DMS79 (cell line): ENCODE measurements at places on chromosomes 4 and X.

- no peak for DNase-seq
These were observed 199.0 kb upstream of the DDX53 start for GRCh38 chrX:22800806-22801205.

DNA sequence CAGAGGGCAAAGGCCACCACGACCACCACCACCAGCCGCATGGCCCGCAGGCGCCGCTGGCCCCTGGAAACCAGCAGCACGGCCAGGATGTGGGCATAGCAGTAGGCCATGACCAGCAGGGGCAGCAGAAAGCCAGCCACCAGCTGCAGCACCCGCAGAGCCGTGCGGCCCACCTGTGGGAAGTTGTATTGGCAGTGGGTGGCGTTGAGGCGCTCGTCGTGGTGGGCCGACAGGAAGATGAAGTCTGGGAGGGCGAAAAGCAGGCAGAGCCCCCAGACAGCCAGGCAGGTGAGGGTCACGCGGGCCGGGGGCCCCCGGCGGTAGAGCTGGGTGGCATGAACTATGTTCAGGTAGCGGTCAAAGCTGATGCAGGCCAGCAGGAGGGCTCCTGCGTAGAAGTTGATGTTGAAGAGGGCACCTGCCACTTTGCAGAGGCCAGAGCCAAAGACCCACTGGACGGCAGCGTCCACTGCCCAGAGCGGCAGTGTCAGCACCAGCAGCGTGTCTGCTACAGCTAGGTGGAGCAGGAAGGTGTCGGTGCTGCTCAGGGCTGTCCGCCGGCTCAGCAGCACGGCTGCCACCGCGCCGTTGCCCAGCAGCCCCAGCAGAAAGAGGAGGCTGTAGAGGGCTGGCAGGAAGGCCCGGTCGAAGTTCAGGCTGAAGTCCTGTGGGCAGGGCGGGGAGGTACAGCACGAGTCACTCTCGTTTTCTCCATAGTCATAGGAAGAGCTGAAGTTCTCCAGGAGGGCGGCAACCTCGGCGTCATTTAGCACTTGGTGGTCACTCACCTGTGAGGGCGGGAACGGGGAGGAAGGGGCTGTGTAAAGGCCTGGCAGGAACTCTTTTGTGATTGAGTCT lies 1.4 kb downstream of the CXCR3 start:
- DNase-seq: no peak

- DNase-seq: no peak
These were observed 41.0 kb upstream of the AGA start for GRCh38 chr4:177483271-177483670.

DNA sequence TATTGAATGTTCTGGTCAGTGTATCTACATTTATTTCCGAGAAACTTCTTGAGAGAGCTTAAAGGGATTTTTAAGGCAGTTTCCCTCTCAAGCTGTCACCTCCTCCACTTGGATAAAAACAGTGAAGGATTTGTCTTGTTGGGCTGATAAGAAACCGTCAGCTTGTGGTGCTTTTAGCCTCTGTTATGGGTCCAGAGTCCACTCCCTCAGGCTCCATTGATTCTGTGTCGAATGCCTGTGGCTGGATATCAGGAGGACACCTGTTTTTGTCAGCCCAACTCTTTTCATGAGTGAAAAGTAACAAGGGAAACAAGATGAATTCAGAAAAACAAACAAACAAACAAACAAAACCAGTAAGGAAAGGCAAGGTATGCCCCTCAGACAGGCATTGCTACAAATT lies 12.4 kb downstream of the CLCN4 start:
- DNase-seq: no peak

DNA sequence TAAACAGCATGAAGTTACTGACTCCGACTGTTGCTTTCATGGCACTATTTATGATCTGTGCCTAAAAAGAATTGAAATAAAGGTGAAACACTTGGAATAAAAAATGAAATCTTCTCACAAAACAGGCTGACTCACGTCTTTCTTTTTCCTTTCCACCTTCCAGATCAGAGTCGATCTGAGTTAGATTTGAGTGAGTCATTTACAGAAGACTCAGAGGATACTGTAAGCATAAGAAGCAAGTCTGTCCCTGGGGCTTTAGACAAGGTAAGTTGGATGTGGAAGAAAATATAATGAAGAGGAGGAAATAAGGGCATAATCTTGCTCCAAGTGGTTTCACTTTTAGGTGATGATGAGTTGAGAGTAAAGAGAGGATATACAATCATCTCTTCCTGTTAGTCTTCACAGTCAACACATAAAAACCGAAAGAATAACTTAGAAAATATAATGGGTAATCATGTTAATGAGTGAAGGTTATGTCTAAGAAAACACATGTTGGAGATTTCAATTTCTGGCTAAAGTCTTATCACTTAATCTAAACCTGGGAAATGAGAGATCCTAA lies 89.7 kb downstream of the SYTL5 start:
- no peak for DNase-seq

- no peak for DNase-seq
These were observed at the start of gene NUDT10 for GRCh38 chrX:51332188-51332942. TSS of gene NUDT10 (plus strand) at chrX:51332822. CDS start at chrX:51332966, 144 bp downstream.

DNA sequence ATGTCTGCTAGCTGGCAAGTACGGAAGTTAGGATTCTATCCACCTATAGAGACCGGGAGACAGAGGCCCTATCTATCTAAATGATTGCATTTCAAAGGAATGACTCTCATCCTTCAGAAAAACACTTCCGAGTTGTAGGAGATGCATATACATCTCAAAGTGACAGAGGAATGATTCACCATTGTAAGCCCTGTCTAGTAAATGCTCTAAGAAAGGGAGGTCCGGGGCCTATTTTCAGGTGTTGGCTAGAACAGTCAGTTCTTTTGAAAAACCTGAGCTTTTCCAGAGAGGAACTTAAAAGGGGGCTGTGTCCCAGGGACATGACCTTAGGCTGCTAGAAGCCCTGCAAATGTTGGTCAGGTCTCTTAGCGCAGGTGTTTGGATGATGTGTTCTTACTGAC lies 262.9 kb upstream of the IL1RAPL1 start:
- DNase-seq: no peak

DNA sequence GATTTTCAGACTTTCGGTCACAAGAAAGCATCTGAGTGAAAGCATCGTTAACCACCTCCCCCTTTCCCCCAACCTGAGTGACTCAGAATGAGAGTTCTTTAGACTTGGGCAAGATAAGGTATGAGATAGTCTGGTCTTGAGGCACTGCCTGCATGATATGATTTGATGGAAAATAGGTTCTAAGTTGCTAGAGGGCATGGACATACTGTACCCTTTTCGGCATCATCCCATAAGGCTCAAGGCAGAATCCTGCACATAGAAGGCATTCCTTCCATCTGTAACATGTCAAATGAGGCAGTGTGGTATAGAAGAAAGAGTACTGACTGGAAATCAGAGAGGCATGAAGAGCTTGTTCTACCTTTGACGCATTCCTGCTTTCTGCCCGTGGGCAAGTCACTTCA lies 16.8 kb upstream of the AMOT start:
- no peak for DNase-seq

- no peak for DNase-seq
These were observed 60.2 kb upstream of the MSN start for GRCh38 chrX:65607070-65607742.

DNA sequence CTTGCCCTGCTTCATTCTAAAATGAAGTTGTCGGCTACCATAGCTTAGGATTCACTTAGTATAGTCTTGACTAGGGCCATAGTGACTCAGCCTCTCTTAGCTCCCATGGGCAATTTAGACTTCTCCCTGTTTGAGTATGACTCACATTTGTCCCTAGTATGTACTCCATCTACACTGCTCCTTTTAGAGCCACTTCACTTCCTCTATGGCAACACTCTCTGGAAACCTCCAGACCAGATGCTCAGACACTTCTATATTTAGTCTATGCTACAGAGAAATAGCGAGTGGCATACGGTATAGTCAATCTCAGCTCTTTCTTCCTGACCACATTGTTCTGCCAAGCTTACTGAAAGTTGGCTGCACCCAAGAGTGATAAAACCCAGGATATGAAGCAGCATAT lies 11.2 kb downstream of the MEPE start:
- no peak for DNase-seq

GRCh38 chr4:54109241-54110018 lies 9.5 kb downstream of the GSX2 start:
- DNase-seq: no peak

DNA sequence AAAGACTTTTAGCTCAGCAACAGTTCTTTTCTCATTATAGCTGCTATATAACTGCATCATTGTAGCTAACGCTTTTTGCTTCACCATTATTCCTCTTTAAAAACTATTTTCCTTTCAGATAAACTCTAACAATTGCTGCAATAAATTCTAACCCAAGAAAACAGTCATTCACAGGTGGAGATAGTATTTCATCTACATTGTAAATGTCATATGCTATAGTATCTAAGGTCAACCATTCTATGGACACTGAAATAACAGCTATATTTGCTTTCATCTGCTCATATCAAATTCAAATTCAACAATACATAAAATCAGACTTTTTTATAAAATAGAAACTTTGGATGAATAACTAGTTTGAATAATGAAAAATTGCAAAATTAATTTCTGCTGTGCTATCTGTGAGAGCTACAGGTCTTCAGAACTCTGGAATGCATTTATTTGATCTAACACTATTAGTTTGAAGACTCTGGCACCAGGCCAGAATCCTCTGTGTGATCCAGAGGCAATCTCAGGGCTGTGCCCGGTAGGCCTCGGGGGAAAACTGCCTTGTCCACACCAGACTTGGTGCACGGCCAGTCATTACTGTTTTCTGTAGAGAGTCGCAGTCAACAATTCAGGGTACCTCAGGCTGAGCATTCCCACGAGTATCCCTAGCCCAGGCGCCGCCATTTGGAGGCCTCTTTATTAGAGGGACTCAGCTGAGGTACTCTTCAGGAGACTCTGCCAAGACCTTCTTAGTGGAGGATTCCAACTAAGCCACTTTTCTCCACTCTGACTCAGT lies 332.4 kb downstream of the SLC7A11 start:
- no peak for DNase-seq

DNA sequence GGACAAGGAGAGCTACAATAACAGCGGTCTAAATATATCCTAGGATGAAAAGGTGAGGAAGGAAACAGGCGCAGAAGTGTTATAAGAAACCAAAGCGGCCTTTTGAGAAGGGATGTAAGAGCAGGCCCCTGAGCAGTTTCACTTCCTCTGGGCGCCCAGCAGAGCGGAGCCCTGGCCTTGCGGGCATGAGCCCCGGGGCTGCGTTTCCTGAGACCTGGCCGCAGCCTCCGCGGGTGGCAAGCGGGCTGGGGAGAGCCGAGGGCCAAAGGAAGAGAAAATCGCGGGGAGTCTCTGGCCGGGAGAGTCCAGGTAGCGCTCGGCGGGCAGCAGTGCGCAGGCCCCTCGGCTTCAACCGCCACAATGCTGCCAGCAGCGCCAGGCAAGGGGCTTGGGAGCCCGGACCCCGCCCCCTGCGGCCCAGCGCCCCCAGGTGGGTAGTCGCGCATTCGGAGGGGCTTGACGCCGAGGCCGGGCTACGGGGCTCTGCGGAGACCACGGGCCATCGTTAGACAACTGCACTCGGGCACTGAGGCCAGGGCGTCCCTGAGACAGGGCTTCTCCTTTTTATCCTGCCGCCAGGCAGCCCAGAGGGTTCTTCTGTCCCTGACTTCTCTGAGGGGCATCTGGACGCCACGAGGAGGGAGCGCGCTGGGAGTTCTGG lies at the start of gene BANK1:
Gene BANK1 (plus strand): TSS at position 210 of the 661 bp plus-strand sequence. CDS start 151 bp downstream, at position 361.
- DNase-seq: no peak

GRCh38 chr4:47692691-47693090 lies 145.2 kb downstream of the CORIN start:
- no peak for DNase-seq

- DNase-seq: no peak
These were observed 169.3 kb downstream of the PPARGC1A start for GRCh38 chr4:23720556-23720955.

DNA sequence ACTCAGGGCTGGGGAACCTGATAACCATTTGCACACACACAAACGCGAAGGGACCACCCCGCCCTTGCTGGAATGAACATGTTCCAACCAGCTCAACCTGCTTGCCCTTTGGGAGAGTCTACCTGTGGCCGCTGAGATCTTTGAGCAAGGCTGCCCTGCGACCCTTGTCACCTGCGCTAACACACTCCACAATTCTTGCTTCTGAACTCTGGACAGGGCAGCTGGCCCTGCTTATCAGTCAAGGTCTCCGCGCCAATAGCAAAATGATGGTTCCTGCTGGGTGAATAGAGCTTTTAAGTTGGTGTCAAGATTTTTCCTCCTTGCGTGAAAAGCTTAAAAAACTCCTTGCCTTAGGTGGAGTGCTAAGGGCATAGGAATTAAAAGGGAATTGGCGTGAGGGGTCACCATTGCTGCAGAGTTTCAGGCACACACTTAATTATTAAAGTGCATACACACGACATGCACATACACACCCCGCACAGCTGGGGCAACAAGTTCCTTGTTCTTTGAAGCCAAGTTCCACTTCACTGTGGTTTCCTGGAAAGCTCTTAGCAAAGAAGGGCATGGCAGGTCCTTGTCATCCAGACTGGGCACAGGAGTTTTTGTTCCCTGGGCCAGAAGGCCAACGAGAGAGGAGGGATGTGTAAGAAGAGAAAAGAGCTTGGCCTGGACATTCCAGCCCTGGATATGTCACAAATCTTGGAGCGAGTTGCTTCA lies 207.7 kb downstream of the STIM2 start:
- DNase-seq: no peak

DNA sequence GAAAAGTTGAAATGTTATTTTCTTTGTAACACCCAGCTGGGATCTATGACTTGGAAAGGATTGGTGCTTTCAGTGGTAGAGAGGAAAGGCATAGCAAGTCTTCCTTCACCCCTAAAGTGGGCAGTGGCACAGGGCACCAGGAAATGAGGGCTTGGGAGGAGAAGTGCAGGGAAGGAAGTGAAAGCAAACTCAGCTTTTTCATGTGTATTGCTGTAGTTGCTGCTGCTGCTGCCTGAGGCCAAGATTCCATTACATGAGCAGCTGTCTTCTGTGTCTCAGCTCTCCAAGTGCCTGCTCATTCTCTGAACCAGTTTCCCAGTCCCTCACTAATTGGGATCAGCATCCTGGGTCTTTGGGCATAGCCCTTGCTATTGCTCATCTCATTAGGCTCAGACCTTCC lies 2.6 kb downstream of the HCCS start:
- no peak for DNase-seq

GRCh38 chr4:109169170-109169569 lies 133.3 kb downstream of the COL25A1 start:
- no peak for DNase-seq

DNA sequence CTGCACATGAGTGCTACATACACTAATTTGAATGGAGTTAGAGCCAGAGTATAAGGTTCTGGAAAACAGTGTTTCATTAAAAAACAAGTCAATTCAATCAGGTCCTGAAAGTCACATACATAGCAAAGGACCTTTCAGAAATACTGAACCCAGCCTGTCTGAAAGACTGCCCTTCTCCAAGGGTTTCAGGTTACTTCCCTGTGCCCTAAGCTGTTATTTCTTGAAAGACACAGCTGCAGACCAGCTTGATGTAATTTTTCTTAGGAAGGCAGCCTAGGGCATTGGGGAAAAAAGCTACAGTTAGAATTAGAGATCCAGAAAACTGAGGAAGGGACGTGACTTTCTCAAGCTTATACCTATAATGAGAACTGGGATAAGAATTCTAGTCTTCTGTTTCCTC lies 155.9 kb upstream of the MAOA start:
- no peak for DNase-seq

GRCh38 chrX:152993933-152994332 lies at the start of gene PNMA5:
TSS of gene PNMA5 (minus strand) at chrX:152994116. CDS start at chrX:152991598, 2,518 bp downstream.
- DNase-seq: no peak
